Suprapubic skin (tissue), 4 donors: ENCODE measurements at places on chromosomes 1 and 21.
A peak's percentile ranks its signal among the peaks of the same experiment; 100 is the strongest.

DNA sequence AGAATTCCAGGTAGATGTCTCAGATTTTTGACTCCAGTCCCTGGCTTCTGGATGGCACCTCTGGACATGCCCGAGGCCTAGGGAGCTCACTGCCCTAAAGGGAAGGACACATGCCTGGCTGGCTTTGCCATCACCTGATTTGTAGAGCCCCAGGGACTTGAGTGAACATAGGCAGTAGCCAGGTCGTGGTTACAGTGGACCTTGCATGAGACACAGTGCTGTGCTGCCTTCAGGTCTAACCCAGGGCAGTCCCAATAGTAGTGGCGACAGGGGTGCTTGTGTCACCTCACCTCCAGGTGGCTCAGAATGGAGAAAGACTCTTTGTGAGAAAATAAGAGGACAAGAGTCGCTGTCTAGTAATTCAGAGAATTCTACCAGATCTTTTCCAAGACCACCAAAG lies 166.7 kb downstream of the USP25 start:
- H3K36me3 ChIP-seq, result no peaks in the 10 kb centered on the region
- no peak overlapping the region for H3K27ac ChIP-seq
- no peak for DNase-seq
- no peak overlapping the region for H3K4me3 ChIP-seq
- H3K27me3 ChIP-seq, result no peaks in the 10 kb centered on the region

- no peaks in the 10 kb centered on the region for H3K27me3 ChIP-seq
- no peak overlapping the region for H3K4me3 ChIP-seq
- no peak for DNase-seq
- peaks cover 34% of the 10 kb centered on the region for H3K4me1 ChIP-seq
Measured at GRCh38 chr1:116161877-116162390, 50.7 kb downstream of the MAB21L3 start.

- no peaks in the 10 kb centered on the region for H3K27me3 ChIP-seq
- peak overlapping the region; percentile 57 for H3K4me3 ChIP-seq
- no peak for DNase-seq
Measured at GRCh38 chr21:29077651-29078090, 4.2 kb upstream of the CCT8 start.

DNA sequence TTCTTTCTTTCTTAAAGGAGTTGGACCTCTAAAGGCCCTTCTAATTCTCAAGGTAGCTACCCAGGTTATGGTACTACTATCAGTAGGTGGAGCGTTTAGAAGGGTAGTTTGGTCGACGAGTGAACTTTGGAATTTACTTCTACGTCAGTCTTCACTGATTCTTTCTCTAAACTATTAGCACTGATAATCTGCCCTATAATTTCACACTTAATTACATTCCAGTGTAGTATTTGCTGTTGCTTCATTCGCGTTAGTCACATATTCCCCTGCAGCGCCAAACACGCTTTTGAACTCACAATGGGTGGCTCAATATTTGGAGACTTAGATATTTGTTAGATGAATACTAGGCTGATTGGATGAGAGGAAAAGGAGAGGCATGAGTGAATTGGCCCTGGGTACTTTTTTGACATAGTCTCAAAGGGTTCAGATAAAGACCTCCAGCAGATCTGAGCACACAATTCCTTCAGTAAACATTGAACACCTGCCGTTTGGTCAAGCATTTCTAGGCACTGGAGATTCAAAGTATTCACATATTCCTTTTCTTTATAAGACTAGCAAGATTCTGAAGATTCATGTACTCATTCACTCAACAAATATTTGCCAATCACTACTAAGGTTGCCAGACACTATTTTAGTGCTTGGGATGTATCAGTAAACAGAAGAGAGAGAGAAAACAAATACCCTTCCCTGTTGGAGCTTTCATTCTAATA lies 929 bp upstream of the FOXJ3 start:
- H3K27me3 ChIP-seq, result no peaks in the 10 kb centered on the region
- peak overlapping the region; percentile 90 for H3K27ac ChIP-seq
- no peak for DNase-seq
- H3K4me1 ChIP-seq, result peaks cover 37% of the 10 kb centered on the region
- H3K36me3 ChIP-seq, result no peaks in the 10 kb centered on the region

GRCh38 chr1:84834419-84835064 lies 58.5 kb downstream of the LPAR3 start:
- H3K4me3 ChIP-seq, result no peak overlapping the region
- H3K36me3 ChIP-seq, result no peaks in the 10 kb centered on the region
- H3K27me3 ChIP-seq, result no peaks in the 10 kb centered on the region
- no peak for DNase-seq
- peaks cover 7% of the 10 kb centered on the region for H3K4me1 ChIP-seq

DNA sequence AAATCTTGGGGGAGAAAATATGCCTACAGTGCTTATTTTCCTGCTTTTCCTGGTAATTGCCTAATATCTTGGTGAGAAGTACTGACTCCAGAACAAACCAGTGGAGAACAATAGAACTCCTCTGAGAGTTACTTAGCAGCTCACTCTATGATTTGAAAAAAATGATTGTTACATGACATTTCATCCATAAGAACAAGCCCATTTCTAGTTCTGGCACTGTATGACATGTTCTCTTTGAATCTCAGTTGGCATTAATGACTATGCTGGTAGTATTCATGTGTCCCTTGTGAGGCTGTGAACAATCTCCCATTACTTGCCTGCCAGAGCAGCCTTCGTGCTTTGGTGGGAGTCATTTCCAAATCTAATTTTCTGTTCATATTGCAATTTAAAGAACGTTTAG lies 58.0 kb downstream of the CLIC4 start:
- H3K27ac ChIP-seq, result peak overlapping the region; percentile 52
- H3K4me1 ChIP-seq, result peaks cover 35% of the 10 kb centered on the region
- no peak for DNase-seq
- no peaks in the 10 kb centered on the region for H3K27me3 ChIP-seq

GRCh38 chr1:202029171-202029665 lies 18.8 kb downstream of the ELF3 start:
- no peak overlapping the region for H3K27ac ChIP-seq
- DNase-seq, result no peak
- no peak overlapping the region for H3K4me3 ChIP-seq
- no peaks in the 10 kb centered on the region for H3K36me3 ChIP-seq

DNA sequence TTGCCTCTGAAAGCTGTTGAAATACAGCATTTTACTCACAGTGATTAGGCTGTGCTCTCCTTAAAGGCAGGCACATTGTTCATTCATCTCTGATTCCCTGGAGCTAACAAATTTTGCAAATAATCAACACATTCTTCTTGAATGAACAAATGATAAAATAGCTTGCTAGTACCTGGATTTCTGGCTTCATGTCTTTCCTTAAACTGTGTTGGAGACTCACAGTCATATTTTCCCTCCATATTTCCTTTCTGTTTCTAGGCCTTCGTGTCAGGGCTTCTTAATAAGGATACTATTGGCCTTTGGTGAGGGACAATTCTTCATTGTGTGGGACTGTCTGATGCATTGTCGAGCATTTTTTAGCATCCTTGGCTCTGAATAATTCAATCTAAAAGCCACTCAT lies 9.7 kb downstream of the HSD11B1 start:
- peaks cover 13% of the 10 kb centered on the region for H3K4me1 ChIP-seq
- DNase-seq, result no peak
- H3K4me3 ChIP-seq, result no peak overlapping the region
- no peak overlapping the region for H3K27ac ChIP-seq
- H3K36me3 ChIP-seq, result no peaks in the 10 kb centered on the region

- no peak overlapping the region for H3K27ac ChIP-seq
- DNase-seq, result no peak
- peaks cover 51% of the 10 kb centered on the region for H3K27me3 ChIP-seq
Measured at GRCh38 chr1:26361605-26362122, 7.7 kb upstream of the CRYBG2 start.

DNA sequence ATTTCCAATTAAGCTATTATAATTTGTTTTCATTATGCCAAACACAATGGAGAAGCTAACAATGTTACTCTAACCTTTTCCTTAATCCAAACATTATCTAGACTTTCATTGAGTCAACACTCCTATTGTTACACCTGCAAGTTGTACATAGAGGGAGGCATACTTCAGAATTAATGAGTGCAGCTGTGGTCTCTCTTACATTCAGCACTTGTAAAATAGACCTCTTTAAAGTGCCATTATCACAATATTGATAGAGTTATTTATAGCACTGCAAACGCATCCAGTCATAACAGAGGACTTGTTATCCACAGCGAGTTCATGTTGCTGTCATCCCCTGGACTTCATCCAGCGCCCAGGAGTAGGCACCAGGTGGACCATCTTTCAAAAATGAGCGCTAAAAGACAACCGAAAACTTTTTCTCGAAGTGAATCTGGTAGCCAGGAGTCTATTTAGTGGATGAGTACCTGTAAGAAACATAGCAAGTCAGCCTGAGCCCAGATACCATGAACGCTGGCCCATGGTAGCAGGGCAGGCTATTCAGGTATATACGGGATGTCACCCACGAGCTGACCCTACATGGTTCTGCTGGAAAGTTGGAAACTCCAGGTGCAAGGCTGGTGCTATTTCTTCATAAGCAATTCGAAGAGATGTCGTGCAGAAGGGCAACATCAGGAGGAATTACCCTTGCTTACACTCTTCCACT lies 70.6 kb upstream of the NFIA start:
- no peak overlapping the region for H3K27ac ChIP-seq
- DNase-seq, result no peak
- no peaks in the 10 kb centered on the region for H3K27me3 ChIP-seq
- H3K4me1 ChIP-seq, result no peaks in the 10 kb centered on the region
- no peak overlapping the region for H3K4me3 ChIP-seq
- H3K36me3 ChIP-seq, result no peaks in the 10 kb centered on the region

DNA sequence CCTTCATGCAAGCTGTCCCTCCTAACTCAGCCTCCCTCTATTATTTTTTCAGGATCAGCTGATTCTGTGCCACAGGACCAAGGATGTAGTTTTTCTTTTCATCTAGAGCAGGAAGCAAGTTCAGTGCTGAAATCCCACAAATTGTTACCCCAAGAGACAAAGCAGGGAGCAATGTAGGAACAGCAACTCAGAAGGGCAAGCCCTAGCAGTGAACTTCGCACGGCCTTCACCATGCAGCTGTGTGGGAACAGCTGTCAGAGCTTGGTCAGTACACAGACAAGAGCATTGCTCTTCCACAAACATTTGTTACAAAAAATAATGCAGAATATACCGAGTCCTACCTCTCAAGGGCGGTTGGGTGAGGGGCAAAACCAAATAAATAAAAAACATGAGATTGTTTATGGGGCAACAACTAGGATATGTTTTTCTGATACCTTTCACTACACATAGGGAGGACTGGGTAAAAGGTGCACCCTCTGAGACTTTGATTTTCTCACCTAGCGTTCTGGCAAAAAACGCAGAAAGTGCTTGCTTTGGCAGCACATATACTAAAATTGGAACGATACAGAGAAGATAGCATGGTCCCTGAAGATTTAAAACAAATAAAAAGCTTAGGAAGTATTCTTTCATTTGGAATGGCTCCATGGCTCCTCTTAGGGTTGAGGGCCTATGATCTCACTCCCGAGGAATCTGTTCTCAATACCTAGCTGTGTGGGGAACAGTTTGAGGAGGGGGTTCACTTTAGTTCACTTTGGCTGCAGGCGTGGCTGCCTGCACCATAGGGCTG lies 37.1 kb upstream of the ANGPTL7 start:
- H3K4me3 ChIP-seq, result no peak overlapping the region
- H3K36me3 ChIP-seq, result peaks cover 74% of the 10 kb centered on the region
- DNase-seq, result no peak
- no peaks in the 10 kb centered on the region for H3K27me3 ChIP-seq
- H3K27ac ChIP-seq, result no peak overlapping the region

DNA sequence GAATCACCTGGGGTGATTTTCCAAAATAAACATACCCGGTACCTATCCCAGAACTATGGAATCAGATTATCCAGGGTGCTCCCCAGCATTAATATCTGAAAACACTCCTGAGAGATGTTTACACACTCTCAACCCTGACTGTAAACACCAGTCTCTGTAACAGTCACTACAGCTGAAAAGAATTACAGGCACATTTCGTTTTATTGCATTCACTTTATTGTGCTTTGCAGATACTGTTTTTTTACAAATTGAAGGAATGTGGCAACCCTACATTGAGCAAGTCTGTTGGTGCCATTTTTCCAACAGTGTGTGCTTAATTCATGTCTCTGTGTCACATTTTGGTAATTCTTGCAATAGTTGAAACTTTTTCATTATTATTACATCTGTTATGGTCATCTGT lies 31.8 kb downstream of the HSF2BP start:
- H3K27ac ChIP-seq, result no peak overlapping the region
- H3K4me1 ChIP-seq, result no peaks in the 10 kb centered on the region
- DNase-seq, result no peak
- no peaks in the 10 kb centered on the region for H3K36me3 ChIP-seq
- H3K4me3 ChIP-seq, result no peak overlapping the region

GRCh38 chr1:162022626-162023025 lies 1.0 kb downstream of the OLFML2B start:
- peaks cover 13% of the 10 kb centered on the region for H3K27me3 ChIP-seq
- H3K4me3 ChIP-seq, result peak overlapping the region; percentile 57
- H3K36me3 ChIP-seq, result no peaks in the 10 kb centered on the region
- no peak for DNase-seq

DNA sequence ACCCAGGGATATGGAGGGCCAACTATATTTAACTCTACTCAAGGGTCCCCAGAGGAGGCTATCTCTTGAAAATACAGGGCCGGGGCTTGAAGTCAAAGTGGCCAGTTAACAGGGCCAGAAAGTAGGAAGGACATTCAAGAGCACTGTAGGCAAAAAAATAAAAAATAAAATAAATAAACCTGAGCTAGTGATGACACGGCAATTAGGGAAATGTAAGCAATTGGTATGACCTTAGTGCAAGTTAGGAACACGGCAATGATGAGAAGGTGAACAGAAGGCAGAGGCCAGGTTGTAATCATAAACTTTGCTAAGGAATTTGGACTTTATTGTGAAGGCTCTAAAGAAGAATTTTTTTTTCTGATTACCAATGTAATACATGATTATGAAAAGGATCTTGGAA lies 3.4 kb upstream of the B3GALNT2 start:
- H3K4me1 ChIP-seq, result peaks cover 5% of the 10 kb centered on the region
- no peak overlapping the region for H3K4me3 ChIP-seq
- H3K27ac ChIP-seq, result no peak overlapping the region
- no peak for DNase-seq

GRCh38 chr1:211654838-211655787 lies 20.3 kb downstream of the NEK2 start:
- DNase-seq, result peak; percentile 92
- H3K4me1 ChIP-seq, result peaks cover 5% of the 10 kb centered on the region
- H3K4me3 ChIP-seq, result no peak overlapping the region
- H3K36me3 ChIP-seq, result no peaks in the 10 kb centered on the region

- no peaks in the 10 kb centered on the region for H3K36me3 ChIP-seq
- DNase-seq, result no peak
- no peak overlapping the region for H3K4me3 ChIP-seq
- no peaks in the 10 kb centered on the region for H3K27me3 ChIP-seq
- H3K4me1 ChIP-seq, result no peaks in the 10 kb centered on the region
Measured at GRCh38 chr1:36076979-36077573, 6.8 kb upstream of the TEKT2 start.

GRCh38 chr21:15498455-15498854 lies 231.3 kb upstream of the USP25 start:
- no peaks in the 10 kb centered on the region for H3K36me3 ChIP-seq
- H3K27me3 ChIP-seq, result no peaks in the 10 kb centered on the region
- no peak overlapping the region for H3K27ac ChIP-seq
- no peak for DNase-seq

- H3K27me3 ChIP-seq, result no peaks in the 10 kb centered on the region
- peak; percentile 83 for DNase-seq
- H3K4me3 ChIP-seq, result no peak overlapping the region
- peaks cover 10% of the 10 kb centered on the region for H3K4me1 ChIP-seq
Measured at GRCh38 chr1:58848818-58849411, 65.1 kb upstream of the JUN start.

- H3K27me3 ChIP-seq, result no peaks in the 10 kb centered on the region
- H3K36me3 ChIP-seq, result peaks cover 7% of the 10 kb centered on the region
- no peak overlapping the region for H3K27ac ChIP-seq
- no peak overlapping the region for H3K4me3 ChIP-seq
- DNase-seq, result no peak
Measured at GRCh38 chr1:5982868-5983267, 9.4 kb downstream of the NPHP4 start.
